8988T (cell line): ENCODE measurements at places on chromosomes 3 and 15.

DNA sequence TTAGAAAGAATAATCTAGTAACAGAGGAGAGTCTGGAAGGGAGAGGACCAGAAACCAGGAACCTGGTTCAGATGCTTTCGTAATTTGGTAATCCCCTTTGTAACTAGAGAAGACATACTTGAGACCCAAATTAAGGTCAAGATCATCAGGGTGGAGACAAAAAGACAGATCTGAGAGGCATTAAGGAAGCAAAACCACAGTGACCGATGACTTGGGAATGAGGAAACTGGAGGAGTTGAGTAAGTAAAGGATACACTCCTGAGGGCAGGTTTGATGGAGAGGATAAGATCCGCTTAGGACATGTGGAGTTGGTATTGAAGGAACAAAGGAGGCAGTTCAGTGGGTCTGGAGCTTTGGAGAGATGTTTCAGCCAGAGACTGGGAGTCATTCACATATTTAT, 23.6 kb upstream of the BCL2A1 start:
- DNase-seq: no peak

DNA sequence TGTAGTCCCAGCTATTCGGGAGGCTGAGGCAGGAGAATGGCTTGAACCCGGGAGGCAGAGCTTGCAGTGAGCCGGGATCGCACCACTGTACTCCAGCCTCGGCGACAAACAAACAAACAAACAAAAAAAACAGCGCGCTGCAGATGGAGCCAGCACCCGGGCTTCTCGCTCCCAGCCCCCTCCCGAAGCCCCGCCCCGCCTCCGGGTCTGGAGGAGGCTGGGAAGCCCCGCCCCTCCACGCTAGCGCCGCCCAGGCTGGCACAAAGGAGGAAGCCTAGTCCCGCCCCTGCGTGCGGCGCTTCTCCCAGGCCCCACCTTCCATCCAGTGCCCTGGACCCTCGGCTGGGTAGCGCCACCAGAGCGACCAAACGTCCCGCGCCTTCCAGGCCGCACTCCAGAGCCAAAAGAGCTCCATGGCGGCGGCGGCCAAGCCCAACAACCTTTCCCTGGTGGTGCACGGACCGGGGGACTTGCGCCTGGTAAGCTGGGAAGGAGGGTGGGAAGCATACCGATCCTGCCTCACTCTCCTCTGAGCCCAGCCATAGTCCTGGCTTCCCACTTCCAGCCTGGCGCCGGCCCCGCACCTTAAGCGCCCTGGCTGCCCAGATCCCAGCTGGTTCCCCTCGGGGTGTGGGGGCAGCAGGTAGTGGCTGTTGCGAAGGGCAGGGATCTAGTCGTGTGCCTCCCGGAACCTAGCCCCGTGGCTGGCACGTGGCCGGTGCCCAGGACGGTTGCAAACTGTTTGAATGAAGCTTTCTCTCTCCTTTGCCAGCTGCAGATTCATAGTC, at the start of gene SORD:
TSS of gene SORD (plus strand) at position 325 of the 788 bp plus-strand sequence. CDS start at position 414, 89 bp downstream.
- DNase-seq: peak; percentile 77

GRCh38 chr15:73884159-73884558, 10.8 kb downstream of the TBC1D21 start:
- DNase-seq: no peak

DNA sequence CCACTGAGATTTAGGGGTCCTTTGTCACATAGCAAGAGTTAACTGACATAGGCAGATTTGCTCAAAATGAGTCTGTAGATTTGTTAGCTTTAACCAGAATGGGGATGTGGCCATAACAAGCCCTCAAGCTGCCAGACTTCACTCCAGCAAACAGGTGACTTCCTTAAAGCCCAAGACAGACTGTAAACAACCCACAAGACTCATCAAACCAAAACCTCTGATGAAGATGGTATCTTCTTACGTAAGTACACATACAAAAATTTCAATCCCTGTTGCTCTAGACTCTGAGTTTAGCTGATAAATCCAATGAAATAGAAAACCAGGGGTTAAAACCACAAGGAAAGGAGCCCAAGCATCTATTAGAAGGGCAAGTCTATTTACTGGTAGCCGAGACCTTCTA, 18.2 kb upstream of the ZBTB20 start:
- DNase-seq: no peak

DNA sequence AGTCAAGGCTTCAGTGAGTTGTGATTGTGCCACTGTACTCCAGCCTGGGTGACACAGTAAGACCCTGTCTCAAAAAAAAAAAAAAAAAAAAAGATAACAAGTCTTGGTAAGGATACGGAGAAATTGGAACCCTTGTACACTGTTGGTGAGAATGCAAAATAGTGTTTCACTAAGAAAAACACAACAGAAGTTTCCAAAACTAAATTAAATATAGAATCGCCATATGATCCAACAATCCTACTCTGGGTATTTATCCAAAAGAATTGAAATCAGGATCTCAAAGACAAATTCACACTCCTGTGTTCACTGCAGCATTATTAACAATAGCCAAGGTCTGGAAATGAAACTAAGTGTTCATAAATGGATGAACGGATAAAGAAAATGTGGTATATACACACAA, 149.4 kb downstream of the ERC2 start:
- DNase-seq: no peak

DNA sequence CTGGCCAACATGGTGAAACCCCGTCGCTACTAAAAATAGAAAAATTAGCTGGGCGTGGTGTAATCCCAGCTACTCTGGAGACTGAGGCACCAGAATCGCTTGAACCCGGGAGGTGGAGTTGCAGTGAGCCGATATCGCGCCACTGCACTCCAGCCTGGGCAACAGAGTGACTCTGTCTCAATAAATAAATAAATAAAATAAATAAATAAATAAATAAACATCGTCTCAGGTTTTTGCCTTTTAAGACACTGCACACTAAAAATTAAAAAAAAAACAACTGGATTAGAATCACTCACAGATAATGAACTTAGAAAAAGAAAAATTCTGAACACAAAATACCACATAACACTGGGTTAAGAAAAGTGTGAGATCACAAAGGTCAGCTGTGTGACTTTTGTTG, 2.4 kb downstream of the ZBTB11 start:
- no peak for DNase-seq

- DNase-seq: no peak
These were observed 43.7 kb downstream of the IGSF11 start for GRCh38 chr3:118990823-118991560.

GRCh38 chr3:40521254-40521653, 3.5 kb upstream of the ZNF621 start:
- no peak for DNase-seq

GRCh38 chr3:62529230-62529629, 155.9 kb upstream of the FEZF2 start:
- DNase-seq: no peak

DNA sequence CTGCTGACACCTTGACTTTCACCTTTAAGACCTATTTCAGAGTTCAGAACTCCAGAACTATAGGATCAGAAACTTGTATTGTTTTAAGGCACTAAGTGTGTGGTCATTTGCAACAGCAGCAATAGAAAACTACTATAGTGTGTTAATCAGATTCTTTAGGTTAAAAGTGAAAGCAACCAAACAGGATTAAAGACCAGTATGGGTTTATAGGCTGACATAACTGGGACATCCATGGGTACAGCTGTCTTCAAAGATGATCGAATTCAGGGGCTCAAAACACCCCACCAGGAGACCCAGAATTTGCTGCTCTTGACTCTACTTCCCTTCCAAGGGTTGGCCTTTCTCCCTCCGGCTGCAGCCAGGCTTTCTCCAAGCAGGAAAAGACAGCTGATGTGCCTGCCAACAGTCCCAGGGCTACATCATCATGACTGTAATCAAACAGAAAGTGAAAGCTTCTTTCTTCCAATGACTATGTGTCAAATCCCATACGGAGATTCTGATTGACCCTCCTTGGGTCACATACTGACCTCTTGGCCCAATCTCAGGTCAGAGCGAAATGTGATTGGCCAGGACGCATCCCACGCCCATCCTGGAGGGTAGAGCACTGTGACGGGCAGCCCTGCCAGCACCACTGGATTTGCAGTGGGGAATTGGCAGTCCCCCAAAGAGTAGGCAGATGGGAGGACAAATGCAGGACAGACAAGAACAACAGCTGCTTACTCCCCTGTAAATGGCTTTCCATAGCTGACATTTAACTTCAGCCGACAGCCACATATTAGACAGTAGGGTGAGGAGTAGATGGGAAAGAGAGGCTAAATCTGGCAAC, 51.4 kb upstream of the RNF7 start:
- no peak for DNase-seq

DNA sequence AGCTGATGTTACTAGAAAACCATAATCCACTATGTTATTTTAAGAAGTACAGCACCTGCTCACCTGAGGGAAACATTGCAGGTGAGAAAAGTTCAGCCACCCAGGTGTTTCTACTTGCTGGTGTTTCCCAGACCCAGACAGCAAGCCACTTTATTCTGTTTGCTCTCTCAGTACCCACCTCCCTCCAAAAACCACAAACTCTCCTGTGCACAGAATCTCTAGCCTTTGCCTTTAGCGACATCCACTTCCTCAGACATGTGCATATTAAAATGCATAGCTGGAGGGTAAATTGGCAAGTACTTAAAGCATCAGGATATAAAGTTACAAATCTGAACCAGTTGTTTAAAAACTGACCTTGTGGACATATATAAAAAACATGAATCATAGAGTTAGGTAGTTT, 36.7 kb downstream of the VGLL3 start:
- DNase-seq: no peak

GRCh38 chr15:80434926-80435720, 30.9 kb downstream of the ARNT2 start:
- DNase-seq: no peak

GRCh38 chr3:52339612-52340011, 23.5 kb downstream of the DNAH1 start:
- no peak for DNase-seq

DNA sequence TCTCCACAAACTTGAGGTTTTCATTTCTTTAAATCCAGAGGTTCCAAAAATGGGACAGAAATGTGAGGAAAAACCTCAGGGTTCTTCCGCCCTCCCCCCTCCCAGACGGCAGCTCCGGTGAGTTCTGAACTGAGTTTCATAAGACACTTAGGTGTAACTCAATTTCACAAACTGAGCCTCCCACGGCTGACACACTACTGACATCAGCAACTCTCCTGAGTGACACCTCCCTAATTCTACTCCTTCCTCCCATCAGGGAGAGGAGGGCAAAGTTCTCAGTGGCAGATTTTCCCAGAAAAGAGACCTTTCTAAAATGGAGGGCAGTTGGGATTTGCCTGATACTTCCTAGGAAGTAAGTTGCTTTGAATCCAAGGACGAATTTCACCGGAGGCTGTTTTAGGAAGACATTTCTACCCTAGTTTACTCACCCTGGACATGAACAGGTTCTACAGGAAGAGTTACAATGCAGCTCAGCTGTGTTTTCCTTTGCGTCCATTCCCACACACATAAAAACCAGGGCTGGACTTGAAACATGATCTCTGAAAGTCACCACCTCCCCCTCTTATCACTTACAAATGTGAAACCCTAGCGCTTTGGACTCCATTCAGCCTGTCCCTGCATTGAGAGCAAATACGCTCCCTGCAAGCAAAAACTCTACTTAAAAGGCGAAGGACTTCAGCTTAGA, 78.1 kb upstream of the LMOD3 start:
- DNase-seq: no peak

- peak; percentile 30 for DNase-seq
These were observed 768.5 kb upstream of the CFAP20DC start for GRCh38 chr3:59818033-59818918.

GRCh38 chr15:66907826-66908743, 157.3 kb upstream of the SMAD3 start:
- DNase-seq: no peak

DNA sequence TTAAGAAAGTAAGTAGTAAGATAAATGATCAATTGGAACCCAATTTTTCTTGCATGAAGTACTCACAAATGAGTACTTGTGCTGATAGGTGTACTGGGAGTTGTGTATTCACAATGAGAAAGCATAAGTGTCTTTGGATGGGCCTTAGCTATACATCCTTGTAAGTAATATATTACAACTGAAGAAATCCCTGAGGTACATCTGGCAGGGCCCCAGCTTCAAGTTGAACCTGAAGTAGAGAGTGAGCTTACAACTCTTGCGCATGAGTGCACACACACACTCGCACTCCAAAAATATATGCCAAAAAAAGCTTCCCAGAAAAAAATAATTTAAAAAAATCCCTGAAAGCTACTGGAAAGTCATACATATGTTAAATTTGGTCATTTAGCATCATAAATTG, 222.5 kb downstream of the ROBO2 start:
- DNase-seq: no peak

GRCh38 chr3:186261638-186262037, 100.4 kb downstream of the DGKG start:
- DNase-seq: no peak

GRCh38 chr3:111311126-111311525, 230.9 kb upstream of the CD96 start:
- DNase-seq: no peak

DNA sequence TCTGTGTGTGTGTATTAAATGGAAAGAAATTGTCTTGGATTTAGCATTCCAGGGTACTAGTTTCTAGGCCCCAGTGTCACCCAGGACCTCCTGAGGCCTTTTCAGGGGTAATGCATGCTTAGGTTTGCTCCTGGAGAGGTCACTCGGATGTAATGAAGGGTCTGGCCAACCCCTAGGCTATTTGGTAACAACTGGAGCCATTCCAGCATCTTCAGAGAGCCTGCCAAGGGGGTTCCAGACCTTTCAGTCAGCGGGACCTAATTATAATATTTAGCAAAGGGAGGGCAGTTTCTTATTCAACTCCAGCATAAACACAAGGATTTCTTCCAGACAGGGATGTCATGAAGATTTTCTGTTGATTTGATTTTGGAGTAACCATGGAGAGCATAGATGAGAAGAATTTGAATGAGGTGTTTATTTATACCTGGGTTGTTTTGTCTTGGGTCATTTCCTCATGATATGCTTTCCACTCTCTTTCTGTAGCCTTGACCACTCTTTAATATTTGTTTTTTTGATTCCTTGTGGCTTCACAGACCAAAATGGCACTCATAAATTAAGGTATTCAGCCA, 17.4 kb downstream of the KAT2B start:
- no peak for DNase-seq

DNA sequence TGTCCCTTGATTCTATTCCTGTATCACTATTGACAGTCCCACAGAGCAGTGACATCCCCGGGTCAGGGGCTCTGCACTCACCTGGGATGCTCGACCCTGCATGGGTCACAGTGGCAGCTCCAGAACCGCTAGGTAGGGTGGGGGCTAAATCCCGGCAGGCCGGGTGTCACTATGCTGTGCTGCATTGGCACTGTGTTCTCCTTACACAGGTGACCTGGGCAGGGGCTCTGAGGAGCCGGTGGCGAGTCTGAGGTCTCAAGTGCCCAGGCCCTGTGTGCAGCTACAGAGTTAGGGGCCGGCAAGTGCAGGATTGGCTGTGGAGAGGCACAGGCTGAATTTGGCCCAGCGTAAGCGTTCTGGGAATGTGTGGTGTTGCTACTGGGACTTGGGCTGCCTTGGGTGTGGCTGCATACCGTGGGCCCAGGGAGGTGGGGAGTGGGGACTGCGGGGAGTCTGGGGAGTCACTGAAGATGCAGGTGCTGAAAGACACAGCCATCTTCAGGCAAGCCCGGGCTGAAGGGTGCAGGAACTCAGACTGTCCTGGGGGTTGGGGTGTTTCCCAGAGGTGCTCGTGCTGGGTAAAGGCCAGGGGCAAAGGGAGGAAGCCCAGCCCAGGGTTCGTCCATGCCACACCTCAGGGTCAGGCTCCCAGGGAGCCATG, 102.6 kb upstream of the PRR20G start:
- no peak for DNase-seq
